ENCODE measurements at places on chromosomes 6 and 20.

- DNase-seq, result peak; percentile 54
Observed at GRCh38 chr20:24350923-24351368, 118.5 kb upstream of the SYNDIG1 start.

- no peak for DNase-seq
Observed at GRCh38 chr6:168526841-168527281, 85.9 kb downstream of the SMOC2 start.

DNA sequence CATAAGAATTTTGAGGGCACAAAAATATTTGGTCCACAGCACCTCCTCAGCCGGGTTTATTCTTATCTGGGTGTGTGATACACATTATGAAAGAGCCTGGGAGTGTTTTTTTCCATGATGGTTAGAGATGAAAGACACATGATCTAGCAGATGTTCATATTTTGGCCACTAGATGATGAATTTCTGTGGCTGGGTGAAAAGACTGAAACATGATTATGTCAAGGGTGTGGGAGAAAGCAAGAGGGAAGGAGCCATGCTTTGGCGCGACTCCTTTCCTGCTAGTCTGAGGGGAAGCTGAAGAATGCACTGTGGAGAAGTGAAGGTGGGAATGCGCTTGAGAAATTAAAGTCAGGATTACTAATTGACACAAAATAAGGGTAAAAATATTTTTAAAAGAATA is 102.3 kb downstream of the SH3BGRL2 start:
- DNase-seq, result no peak

DNA sequence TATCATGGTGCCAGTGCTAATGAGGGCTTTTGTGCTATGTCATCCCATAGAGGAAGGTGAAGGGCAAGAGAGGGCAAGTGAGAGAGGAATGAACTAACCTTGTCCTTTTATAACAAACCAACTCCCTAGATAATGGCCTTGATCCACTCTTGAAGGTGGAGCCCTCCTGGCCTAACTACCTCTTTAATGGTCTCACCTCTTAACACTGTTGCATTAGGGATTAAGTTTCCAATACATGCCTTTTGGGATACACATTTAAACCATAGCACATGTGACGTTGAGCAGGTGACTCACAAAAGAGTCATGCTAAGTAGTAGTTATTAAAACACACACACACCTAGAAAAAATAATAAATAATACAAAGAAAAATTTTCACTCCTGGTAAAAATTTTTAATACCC is 36.9 kb downstream of the CCN2 start:
- DNase-seq, result peak; percentile 77

- no peak for DNase-seq
Observed at GRCh38 chr20:9160757-9161156, 91.9 kb downstream of the PLCB4 start.

DNA sequence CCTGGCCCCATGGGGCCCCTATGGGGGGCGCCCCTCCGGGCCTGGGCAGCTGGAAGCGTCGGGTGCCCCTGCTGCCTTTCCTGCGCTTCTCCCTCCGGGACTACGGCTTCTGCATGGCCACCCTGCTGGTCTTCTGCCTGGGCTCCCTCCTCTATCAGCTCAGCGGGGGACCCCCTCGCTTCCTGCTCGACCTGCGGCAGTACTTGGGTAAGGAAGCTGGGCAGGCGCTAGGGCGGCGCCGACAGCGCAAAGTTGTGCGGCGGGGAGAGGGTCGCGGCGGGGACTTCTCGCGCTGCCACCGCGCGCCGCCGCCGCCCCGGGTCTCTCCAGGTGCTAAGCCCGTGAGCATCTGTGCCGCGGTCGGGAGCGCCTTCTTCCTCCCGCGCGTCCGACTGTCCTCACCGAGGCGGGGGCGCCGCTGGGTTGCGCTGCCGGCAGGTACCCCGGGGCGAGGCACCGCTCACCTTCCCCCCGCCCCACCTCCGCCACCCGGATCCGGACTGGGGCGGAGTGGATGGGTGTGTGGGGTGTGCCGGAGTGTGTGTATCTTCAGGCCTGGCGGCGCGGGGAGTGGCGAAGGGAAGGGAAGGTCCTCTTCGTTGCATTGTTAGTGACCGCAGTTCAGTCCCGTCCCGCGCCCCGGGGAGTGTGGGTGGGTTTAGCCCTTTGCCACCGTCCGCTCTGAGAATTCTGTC is 788 bp downstream of the UST start:
- DNase-seq, result peak; percentile 55

Measured in ELR (cell line).